NCI-H2029 treated with DMSO at 0.1 percent for 48 hours (cell line): ENCODE measurements at places on chromosomes 12 and 14.

DNA sequence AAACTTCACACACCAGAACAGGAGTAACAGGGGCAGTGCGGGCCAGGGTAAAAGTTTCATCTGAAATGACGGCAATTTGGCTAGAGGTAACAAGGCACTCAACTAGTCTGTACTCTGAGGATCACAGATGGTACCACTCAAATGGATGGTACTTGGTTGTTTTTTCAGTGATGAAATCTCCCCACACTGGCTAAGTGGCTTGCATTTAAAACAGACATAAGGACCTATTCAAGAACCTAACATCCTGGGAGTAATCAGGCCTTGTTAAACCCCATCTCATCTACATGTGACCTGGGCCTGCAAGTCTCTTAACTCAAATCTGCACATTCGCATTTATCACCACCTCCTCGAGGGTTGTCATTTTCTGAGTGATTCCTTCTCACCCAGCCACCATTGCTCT, 90.8 kb downstream of the PRKAB1 start:
- no peak for DNase-seq

DNA sequence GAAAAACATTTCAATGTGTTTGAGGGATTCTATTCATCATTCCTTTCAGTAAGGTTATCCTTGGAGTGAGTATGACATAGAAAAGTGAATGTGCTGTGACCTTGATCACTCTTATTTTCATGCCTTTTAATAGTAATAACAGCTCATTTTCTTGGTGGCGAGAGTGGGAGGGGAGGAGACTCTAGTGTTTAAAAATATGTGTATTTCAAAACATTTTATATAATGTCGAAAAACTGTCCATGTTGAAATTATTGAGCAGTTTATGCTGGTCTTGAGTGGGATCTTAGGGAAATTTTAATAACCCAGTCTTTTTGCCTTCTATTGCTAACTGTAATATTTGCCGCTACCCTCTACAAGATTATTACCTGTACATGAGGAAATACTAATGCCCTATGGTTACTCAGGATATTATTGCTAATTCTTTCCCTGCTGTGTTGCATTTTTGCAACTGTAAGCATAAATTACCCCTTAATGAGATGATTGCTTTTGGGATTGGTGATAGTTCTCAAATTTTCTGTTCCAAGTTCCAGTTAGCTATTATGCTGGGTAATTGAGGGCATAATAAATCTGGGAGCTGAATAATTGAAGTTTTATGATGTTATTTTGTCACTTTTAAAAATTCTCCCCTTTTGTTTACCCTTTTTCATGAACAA, 21.9 kb downstream of the ATF7IP start:
- DNase-seq, result no peak

DNA sequence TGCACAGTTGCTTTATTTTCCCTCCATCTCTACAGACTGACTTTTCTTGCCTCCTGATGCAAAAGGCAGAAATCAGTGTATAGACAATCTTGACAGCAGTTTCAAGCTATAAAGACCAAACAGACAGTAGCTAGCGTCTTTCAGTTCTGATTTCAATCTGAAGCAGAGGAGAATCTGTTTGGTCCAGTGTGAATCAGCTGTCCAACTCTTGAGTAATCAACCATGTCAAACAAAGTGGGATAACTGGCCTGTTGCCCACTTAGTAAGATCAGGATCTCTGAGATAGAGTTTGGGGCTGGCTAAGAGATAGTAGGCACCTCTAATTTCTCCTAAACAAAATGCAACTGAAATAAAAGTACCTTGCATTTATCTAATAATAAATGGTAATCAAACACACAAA, 797.4 kb upstream of the FBXO33 start:
- no peak for DNase-seq

DNA sequence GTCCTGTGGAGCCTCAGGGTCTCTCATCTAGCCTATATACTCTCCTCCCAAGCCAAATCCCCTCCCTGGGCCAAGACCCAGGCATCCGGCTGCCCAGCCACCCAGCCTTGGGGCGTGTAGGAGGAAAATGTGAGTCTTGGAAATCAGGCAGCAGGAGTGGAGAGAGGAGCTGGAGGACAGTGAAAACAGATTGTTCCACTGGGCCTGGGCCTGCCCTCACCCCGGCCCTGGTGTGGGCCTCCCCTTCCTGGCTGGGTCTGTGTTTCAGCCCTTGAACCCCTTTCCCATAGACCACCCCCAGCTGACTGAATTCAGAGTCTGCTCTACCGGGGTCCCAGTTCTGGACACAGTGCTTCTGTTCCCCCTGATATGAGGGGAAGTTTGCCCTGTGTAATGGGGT, 6.7 kb downstream of the ITGA5 start:
- DNase-seq, result no peak

DNA sequence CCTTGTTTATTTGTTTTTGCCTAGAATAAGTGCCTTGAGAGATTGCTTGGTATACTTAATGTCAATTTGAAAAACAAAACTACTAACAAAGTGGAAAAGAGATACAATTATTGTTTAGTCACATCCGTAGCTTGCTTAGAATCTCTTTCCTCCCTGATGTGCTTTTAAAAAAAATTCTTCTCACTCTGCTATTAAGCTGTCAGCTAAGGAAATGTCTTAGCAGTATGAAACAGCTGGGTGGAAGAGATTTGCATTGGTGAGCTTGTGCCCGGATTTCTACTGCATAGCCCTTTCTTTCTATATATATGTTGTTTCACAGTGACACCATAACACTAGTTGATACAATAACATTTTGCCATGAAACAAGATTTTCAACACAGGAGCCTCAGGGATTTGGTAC, 229.4 kb upstream of the RGS6 start:
- no peak for DNase-seq

- DNase-seq, result no peak
Observed at GRCh38 chr14:52879958-52880357, 70.9 kb downstream of the FERMT2 start.
